ENCODE measurements at places on chromosomes 6 and 20.

- no peak for DNase-seq
These were observed 48.9 kb downstream of the ZFAND3 start for GRCh38 chr6:37868447-37868825.

DNA sequence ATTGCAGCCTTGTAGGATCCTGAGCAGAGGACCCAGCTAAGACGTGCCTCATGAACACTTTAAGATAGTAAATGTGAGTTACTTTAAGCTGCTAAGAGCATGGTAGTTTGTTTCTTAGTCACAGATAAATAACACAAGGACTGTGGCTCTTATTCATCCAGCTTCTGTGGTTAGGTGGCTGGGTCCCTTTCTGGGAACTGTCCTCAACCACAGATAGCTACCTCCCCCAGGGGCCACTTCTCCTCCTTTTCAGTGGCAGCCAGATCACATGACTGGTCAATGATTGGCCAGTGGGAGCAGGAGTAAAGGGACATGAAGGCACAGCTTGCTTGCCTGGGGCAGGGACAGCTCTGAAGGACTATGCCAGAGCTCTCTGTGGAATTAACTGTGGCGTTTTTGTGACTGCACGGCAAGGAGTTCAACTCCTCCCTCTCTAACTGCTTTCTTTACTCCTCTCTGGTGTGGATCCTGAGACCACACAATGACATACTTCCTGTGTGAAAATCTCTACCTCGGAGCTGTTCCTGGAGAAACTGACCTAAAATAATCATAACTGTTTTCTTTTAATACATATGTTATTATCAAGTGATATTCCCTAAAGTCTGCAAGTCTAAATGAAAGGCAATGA is 76.5 kb downstream of the NRN1 start:
- no peak for DNase-seq

DNA sequence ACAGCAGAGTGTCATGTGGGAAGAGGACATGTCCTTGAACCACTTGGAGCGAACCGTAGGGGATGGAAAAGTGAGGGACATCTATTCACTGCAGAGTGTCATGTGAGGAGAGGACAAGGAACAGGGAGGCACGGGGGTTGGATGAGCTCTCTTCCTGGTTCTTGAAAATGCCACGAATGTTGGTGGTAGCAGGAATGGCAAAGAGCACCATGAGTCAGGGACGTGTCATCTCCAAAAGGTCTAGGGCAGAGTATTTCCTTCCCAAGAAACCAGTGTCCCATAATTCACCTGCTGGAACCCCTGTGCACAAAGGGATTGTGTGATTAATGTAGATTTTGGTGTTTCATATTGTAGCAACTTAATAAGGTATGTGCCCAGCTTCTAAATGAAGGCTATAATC is 136.8 kb downstream of the BFSP1 start:
- DNase-seq, result no peak

- DNase-seq, result no peak
These were observed 89.9 kb upstream of the MPC1 start for GRCh38 chr6:166472636-166473035.

DNA sequence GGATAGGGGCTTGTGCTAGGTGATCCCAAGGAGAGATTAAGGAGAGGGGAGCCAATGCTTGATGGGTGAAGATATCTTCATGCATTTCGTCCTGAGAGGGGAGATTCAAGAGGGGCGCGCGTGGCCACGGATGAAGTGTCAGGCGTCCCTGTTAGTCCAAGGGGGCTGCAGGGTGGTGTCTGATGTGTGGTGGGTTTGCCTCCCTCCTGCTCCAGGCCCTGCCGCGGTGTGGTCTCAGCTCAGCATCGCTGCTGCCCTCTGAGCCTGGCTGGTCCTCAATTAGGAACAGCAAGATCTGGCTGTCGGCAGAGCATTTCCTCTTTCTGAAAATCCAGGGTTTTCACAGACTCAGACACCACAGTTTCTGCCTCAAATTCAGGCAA is 318.0 kb downstream of the THBS2 start:
- DNase-seq, result no peak

- DNase-seq, result no peak
These were observed 67.9 kb upstream of the BMP5 start for GRCh38 chr6:55943329-55943728.

DNA sequence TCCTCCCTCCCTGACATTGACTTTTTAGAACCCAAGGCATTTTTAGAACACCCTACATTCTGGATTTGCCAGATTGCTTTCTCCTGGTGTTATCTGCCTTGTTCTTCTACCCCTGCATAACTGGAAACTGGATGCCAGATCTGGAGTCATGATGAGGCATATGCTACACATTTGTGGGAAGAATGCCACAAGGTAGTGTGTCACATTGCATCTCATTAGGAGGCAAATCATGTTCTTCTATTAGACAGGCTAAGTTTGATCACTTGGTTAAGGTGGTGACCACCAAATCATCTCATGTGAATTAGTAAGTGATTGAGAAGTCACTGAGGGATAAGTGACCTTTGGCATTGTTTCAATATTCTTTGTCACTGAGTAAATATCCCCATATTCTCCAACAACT is 12.9 kb upstream of the NKX2-2 start:
- no peak for DNase-seq
